ENCODE measurements at places on chromosomes 6 and 20.
A peak's percentile ranks its signal among the peaks of the same experiment; 100 is the strongest.

GRCh38 chr6:36735110-36736071 is 37.8 kb downstream of the RAB44 start:
- peak; percentile 64 for DNase-seq

DNA sequence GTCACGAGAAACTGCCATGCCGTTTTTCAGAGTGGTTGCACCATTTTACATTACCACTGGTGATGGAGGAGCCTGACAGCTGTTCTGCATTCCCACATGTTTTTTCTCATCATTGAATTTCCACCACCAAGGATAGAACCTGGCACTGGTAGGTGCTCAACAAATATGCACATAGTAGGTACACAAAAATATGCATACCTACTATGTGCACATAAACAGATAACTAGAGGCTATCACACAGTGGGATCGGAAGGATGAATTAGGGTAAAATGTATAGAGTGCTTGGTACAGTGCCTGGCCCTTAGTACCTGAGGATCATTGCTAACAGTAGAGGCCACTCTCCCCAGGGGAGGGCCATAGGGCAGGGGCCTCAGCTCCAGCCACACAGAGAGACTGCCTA is 47.0 kb downstream of the SLC2A10 start:
- DNase-seq: no peak

- no peak for DNase-seq
Observed at GRCh38 chr6:101706576-101706975, 313.1 kb downstream of the GRIK2 start.

GRCh38 chr20:47221036-47221625 is 135.4 kb downstream of the ZMYND8 start:
- no peak for DNase-seq

- DNase-seq: no peak
Observed at GRCh38 chr6:138088326-138088762, 18.9 kb downstream of the PERP start.

DNA sequence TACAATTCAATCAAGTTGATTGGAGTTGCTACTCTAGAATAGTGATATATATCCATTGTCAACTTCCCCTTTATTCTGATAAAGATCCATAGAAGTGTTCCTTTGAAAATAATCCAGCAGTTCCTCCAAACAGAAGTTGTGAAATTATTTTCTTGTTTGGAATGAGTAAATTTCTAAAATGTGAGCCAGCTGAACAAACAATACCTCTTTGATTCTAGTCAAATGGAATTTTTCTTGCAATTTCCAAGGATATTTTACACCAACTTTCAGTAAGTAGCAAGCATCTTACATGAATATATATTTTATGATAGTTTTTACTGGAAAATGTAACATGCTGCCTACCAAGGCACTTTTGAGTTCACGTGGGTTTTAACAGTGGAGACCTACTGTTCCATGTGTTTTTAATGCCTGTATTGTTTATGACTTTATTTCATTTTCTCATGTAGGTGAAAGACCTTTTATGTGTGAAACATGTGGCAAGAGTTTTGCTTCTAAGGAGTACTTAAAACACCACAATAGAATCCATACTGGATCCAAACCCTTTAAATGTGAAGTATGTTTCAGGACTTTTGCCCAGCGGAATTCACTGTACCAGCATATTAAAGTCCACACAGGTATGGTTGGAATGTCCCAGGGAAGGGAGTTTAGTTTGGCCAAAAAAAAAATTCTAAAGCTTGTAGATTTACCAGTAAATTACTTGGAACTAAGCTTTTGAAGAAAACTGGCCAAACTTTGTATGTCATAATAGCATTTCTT is 6.5 kb downstream of the GZF1 start:
- no peak for DNase-seq

DNA sequence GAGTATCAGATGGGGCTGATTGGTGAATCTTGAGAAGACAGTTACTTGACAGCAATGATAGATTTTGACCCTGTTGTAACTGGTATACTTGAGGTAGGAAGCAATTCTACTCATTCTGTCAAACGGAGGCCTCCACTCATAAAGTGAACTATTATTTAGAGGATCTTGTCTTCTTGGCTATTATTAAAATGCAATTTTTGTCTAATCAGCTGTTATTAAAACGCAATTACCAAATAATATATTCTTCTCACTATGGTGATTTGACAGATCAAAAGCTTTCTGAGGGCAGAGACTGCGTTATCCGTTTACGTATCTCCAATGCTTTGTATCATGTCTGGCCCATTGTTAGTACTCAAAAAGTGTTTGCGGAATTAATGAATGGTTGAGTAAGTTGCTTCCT is 120.7 kb downstream of the MACROD2 start:
- DNase-seq: no peak

All from activated CD4-positive, alpha-beta T cell treated with anti-CD3 and anti-CD28 coated beads, Interleukin-2, Interleukin-4, amounts not matched to agents 100 ng/mL and 50 ng/mL, durations not matched to agents 16 hours and 8 hours (primary cell).